ENCODE measurements at places on chromosomes 7 and 10.

DNA sequence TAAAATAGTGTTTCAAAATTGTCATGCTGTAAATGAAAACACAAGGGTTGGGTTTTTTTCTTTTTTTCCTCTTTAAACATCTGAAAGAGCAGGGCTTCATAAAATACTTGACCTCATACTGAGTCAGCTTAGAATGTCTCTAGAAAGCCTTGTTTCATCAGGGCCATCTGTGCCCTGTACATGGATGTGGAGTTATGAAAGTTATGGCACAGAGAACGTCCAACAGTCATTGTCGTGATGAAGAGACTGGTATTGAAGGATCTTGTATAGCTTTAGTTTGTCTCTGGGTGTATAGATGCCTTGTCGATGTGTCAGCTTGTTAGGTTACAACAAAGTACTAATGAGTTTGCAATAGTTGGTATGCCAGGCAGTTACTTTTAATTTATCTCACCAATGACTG is 127.3 kb downstream of the FAM204A start:
- no peak for DNase-seq

DNA sequence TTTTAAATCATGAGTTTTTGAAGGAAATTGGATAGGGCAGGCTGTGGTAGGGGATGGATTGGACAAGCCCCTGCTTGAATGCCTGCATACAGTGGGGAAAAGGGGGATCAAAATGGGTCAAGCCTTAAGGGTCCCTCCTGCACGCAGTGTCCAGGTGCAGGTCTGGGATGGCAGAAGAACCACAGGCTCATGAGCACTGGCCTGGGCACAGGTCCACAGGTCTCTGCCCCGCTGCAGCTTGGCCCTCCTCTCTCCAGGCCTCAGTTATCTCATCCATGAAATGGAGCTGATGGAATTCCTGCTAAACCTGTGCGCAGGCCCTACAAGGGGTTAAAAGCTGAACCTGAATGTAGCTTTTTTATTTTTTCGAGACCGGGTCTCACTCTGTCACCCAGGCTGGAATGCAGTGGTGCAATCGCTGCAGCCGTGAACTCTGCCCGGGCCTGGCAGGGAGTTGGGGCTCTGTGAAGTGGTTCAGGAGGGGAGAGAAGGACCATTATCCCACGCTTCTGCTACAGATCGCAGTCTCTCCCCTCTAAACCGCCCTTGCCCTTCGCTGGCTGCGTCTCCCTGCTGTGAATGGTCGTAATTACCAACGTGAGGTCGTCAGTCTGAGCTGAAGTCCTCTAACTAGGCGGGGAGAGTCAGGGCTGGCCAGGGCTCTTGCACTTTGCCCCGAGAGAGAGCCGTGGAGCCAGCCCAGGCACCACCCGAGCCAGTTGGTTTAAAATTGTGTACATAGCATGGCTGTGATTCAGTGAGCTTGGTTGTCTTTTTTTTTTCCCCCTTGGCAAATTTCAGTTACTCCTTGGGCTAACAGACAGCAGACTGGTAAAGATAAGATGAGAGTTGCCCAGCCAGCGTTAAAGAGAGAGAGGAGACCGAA is 77.5 kb upstream of the GTF2I start:
- no peak for DNase-seq

DNA sequence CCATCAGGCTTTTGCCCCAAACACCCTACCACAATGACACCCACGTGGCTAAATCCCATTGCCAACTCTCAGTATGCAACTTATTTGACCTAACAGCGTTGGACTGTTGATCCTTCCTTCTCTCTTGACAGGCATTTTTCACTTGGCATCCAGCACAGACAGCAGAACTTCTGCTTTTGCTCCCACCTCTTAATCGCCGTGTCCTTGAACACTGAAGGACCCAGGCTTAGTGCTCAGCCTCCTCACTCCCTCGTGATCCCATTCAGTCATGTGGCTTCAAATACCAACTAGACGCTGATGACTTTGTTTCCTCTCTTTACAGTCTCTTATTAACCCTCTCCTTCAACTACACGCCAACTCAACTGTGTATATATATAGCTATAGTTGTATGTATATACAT is 25.0 kb downstream of the ZFAND2A start:
- DNase-seq, result no peak

DNA sequence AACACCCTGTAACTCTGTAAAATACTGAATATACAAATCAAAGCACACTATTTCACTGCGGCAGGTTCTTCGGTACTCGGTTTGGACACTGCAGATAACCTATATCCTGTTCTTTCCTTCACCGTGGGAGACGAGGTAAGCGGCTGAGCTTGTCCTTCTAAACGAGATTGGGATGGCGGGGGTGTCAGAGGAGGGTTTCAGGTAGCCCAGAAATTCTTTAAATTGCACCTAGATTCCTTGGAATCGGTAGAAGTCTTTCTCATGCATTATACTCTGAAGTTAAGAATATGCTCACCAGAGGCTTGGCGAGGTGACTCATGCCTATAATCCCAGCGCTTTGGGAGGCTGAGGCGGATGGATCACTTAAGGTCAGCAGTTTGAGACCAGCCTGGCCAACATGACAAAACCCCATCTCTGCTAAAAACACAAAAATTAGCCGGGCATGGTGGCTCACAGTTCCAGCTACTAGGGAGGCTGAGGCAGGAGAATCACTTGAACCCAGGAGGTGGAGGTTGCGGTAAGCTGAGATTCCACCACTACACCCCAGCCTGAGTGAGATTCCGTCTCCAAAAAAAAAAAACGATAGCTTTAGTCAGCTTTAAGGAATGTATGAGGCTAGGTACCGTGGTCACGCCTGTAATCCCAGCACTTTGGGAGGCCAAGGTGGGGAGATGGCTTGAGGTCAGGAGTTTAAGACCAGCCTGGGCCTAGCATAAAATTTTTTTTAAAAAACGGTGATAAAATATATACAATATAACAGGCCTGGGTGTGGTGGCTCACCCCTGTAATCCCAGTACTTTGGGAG is 10.1 kb upstream of the LAT2 start:
- DNase-seq, result no peak

GRCh38 chr10:126387931-126388911 is at the start of gene ADAM12:
Gene ADAM12, minus strand, starts transcription at chr10:126388477. Its CDS starts 332 bp downstream, at chr10:126388145.
- no peak for DNase-seq

- DNase-seq, result no peak
These were observed 26.2 kb downstream of the STK17A start for GRCh38 chr7:43609097-43609496.

All from stimulated activated CD4-positive, alpha-beta T cell treated with anti-CD3 and anti-CD28 coated beads, Interleukin-15, amount 100 ng/mL, for 1 hour (primary cell).